ENCODE measurements at places on chromosomes 5 and 9. TPM values are rescaled to one million over a fixed set of nuclear protein-coding genes. Genes with fewer than 3 reads are reported as not detected.
A peak's percentile ranks its signal among the peaks of the same experiment; 100 is the strongest.

GRCh38 chr5:172874647-172875504 lies 40.8 kb downstream of the ERGIC1 start:
- no peak for DNase-seq

DNA sequence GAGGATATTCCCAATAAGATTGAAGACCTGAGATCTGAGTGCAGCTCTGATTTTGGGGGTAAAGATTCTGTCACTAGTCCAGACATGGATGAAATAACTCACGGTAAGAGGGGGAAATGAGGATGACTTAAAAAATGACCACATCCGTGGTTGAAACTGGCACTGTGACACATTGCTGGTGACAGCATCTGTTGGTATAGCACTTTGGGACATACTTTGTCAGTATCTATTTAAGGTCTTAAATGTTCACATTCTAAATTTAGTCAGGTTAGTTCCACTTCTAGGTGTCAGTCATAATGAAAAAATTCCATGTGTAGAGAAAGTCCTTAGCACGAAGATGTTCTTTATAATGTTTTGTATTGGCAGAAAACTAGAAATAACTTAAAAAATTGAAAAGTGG lies 70.9 kb downstream of the GAPVD1 start:
- no peak for DNase-seq

PRSS3 gene
- 6.8 TPM for total RNA-seq

MUSK gene
- total RNA-seq: not detected

LHFPL2 gene
- 18.8 TPM for total RNA-seq

KIAA1958 gene
- total RNA-seq: 2.3 TPM

PCDHA4 gene
- 0.07 TPM for total RNA-seq

DNA sequence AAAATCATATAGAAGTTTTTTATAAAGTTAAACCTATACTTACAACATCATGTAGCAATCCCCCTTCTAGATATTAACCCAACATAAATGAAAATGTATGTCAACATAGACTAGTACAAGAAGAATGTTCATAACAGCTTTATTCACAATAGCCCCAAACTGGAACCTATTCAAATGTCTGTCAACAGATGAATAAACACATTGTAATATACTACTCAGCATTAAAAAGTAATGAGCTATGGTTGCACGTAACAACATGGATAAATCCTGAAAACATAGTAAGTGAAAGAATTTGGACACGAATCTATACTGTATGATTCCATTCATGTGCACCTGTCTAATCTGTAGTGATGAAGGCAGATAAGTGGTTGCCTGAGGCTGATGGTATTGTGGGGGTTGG lies 73.9 kb downstream of the CSNK1G3 start:
- no peak for DNase-seq

GRCh38 chr5:172647352-172648012 lies 6.4 kb downstream of the NEURL1B start:
- DNase-seq: no peak

GRCh38 chr5:148388696-148389095 lies 4.9 kb downstream of the FBXO38 start:
- DNase-seq: no peak

GRCh38 chr9:23322392-23322791 lies 503.6 kb downstream of the ELAVL2 start:
- DNase-seq: no peak

OR1J1 gene
- not detected for total RNA-seq

STK32A gene
- total RNA-seq: 0.39 TPM

DNA sequence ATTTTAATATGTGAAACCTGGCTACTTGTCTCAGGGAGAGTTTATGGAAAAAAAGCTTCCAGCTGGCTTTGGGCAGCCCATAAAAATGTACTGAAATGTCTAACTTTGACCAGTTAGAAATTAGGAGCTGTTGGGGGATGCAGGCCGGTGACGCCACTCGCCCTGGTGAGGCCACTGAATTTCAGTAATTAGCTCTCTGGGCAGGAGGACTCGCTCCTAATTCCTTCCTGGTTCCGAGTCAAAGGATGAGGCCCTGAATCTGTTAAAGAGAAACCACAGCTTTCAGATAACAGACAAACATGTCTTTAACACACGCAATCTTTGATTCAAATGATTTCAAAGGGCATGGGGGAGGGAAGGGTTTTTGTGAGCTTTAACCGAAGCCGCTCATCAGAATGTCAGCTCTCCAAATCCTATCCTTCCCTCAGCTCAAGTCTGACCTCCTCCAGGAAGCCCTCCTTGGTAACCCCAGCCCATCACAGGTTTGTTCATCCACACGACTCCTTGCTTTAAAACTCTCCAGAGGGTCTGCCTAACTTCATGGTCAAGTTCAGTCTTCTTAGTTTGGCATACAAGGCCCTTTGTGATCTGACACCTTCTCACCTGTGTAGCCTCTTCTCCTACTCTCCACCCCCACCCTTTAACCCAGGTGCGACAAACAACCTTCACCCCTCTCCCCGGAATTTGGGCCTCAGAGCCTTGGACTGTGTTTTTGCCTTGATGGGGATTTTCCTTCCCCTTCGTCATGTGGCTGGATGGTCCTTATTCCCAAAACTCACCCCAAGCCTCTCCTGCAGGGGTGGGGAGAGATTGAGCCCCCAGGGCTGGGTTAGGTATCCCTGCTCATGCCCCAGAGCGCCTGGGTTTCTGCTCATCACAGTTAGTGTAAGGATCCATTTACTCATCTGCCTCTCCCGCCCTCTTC lies 13.6 kb upstream of the PHF19 start:
- DNase-seq: no peak

DNA sequence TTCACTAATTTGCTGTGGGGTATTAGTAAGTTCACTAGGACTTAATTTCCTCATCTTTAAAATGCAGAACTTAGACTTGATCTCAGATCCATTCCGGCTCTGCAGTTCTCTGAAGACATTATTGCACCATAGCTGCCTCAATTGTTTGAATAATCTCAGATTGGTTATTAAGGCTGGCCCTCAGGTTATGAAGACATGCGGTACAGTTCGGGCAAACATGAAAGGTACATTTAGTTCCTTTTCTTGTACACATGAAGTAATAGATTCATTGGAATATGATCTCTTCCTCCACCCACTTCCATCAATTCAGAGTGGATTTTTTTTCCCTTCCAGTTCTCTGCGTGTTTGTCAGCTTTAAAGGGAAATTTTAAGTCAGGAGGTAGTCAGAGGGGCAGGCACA lies 28.0 kb downstream of the ATP6V0E1 start:
- DNase-seq: no peak

DNA sequence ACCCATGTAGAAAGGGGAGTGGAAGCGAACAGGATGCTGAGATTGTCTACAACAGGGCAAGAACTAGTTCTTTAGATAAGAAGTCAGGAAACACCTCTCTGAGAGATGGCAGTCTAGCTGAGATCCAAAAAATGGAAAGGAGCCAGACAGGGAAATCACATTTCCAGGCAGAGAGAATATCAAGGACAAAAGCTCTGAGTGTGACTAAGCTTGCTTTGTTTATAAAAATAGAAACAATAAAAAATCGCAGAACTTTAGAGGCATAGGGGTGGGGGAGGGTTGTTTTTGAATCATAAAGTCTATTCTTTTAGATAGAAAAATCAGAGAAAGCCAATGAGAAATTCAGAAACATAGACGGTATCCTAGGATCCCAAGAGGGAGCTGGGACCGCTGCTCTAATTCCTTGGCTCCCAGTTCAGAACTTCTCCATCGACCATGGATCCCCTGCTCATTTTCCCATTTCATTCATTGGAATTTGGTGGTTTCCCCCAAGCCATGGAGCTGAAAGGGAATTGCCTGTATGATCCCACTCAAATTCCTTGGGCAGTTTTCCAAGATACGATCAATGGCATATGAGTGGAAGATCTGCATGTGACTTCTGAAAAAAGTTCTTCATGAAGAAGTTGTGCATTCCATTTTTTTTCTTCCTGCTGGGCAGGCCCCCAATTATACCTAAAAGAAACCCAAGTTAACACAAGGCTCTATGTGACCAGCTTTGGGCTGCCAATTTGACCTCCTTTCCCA lies 182.0 kb downstream of the GRIA1 start:
- DNase-seq: peak; percentile 13

- DNase-seq: peak; percentile 30
These were observed 165.5 kb downstream of the TLR4 start for GRCh38 chr9:117869712-117870111.

LECT2 gene
- not detected for total RNA-seq

- DNase-seq: peak; percentile 88
These were observed at the start of gene PTAR1 for GRCh38 chr9:69759421-69760277. Gene PTAR1 (minus strand): TSS chr9:69760011. CDS start chr9:69759938, 73 bp downstream.

SEC16A gene
- total RNA-seq: 18.1 TPM

DNA sequence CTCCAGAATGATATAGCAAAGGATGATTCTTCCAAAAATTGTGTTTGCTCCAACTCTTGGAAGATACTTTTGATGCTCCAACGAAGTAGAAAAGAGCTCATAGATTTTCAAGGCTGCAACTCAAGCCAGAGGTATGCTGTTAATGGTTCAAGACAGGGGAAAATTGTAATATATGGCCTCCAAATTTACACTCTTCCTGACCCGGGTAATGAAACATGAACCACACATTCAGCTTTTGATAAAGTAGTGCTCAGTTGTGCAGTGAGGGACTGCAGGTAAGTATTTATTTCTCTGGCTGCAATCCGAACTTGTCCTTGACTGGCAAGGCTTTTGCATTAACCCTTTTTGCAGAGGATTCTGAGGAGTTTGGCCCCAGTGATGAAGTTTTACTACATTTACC lies 446.4 kb downstream of the RASEF start:
- DNase-seq: no peak

GRCh38 chr9:80796632-80797031 lies 892.7 kb downstream of the TLE1 start:
- no peak for DNase-seq

FBXL7 gene
- 2.5 TPM for total RNA-seq

DNA sequence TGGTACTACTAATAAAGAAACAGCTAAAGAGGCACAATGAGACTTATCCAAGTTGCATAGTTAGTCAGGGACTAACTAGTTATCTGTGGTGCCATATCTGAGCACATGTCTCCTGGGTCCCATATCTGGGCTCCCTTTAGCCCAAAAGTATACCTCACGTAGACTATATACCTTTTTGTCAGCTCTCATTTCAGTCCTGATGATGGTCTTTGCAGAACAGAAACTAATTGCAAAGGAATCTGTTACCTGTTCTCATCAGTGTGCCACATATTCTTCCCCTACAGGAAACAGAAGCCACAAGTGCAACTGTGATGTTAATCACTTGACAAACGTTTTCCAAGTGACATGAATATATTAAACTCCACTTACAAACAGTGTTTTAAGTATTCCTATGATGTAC lies 395.2 kb downstream of the KIAA0825 start:
- DNase-seq: no peak

DNA sequence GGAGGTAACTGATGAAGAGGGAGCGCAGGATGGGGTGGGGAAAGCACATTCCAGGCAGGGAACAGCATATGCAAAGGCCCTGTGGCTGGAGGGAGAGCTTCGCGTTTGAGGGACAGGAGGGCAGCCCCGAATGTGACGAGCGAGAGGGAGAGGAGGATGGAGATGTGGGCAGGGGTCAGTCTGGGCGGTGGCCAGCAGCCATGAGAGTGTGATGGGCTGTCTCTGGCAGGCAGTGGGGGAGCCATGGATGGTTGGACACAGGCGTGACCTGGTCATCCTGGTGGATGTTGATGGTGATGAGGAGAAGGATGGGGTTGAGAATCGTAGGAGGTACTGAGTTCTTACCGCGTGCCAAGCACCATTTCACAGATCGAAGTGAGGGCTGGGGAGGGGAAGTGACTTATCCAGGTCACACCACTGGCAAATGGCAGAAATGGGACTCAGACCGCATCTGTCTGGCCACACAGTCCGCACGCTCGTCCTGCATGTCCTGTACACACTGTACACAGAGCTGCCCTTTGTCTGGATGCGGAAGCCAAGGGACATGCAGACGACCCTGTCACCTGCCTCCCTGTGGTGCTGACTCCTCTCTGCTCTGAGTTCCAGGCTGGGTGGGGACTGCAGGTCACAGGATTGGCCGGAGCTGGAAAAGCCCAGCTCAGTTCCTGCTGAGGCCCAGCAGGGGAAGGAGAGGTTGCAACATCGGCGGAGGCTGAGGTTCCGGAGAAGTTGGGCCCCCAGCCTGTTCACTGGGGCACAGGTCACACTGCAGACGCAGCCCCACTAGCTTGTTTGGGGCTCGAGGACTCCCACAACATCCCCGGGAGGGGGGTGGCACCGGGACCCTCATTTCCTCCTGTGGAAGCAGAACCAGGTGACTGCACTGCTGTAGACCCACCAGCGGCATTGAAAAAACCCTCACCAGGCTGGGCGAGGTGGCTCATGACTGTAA lies 165.6 kb upstream of the IER5L start:
- DNase-seq: no peak

GRCh38 chr9:109518621-109519335 lies 20.7 kb upstream of the PTPN3 start:
- no peak for DNase-seq

GRCh38 chr5:8675182-8675581 lies 806.2 kb downstream of the MTRR start:
- DNase-seq: no peak

COL15A1 gene
- total RNA-seq: 0.13 TPM
